ENCODE measurements at places on chromosomes 12 and 14.

- DNase-seq = no peak
These were observed 33.1 kb downstream of the MAP3K9 start for GRCh38 chr14:70776197-70776596.

DNA sequence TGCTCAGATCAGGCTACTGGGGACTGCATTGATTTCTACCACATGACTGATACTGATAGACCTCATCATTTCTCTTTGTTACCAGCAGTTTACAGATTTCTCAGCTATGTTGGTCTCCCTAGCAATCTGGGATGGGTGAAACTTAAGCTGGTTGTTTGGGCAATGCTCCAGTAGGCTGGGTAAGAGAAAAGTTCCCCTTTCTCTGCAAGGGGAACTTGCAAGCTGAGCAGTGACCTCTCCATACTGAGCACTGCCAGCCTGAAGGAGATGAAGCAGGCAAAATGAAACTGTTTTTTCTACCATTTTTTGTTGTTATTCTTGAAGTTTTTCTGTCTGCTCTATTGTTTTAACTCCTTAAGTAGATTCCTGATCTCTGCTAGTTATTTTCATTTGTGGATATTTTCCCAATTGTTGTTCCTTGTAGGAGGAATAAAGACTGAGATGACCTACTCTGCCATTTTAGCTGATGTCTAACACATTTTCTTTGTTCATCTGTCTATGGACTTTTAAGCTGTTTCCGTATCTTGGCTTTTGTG, 1.3 kb upstream of the OR4M1 start:
- no peak for DNase-seq

DNA sequence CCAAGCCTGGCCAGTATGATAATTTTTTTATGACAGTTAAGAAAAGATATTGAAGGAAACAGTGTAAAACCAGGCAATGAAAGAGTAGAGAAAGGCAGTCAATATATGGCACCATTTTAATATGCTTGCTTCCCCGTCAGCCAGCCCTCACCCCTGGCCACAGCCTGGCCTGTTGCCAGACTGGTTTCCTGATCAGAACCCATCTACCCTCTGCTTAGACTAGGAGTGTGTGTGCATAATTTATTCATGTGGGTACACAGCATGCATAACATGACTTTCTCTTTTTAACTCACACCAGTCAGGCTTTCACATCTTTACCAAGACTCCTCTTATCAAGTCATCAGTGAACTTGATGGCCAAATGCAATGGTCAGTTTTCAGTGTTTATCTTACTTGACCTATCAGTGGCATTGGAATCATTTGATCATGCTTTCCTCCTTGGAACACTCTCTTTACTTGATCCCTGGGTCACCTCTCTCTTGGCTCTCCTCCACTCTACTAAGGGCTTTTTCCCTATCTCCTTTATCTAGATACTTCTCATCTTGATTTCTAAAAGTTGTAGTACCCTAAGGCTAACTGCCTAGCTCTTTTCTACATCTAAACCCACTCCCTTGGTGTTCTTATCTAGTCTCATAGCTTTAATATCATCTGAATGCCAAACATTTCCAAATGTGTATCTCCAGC, 10.0 kb upstream of the GPR19 start:
- no peak for DNase-seq

DNA sequence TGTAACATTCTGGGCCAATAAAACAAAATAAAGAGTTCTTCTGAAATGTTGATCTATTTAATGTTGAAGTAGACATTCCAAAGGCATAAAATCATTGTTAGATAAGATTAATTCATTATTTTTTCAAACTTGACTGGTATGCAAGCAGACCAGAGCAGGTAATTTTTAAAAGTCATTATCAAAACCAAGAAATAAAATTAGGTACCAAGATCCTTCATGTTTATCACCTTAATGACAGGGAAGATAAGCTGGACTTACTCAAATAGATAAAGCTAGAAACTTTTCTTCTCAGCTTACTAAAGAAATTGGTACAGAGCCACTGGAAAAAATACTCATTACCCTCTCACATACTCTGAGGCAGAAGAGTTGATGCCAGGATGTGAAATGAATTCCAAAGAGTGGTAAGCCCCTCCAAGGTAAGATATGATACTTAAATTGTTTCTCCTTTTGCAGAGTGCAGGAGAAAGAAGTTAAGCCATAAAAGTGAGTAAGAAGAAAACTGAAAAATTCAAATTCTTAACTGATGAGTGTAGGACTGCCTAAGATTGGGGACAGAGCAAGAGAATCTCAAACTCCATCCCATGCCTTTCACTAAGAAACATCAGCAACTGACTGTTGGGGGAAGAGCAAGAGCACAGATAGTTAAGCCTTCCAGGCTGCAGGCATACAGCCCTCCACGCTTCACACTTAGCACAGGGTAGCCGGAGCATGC, 111.9 kb downstream of the SLC41A2 start:
- no peak for DNase-seq

DNA sequence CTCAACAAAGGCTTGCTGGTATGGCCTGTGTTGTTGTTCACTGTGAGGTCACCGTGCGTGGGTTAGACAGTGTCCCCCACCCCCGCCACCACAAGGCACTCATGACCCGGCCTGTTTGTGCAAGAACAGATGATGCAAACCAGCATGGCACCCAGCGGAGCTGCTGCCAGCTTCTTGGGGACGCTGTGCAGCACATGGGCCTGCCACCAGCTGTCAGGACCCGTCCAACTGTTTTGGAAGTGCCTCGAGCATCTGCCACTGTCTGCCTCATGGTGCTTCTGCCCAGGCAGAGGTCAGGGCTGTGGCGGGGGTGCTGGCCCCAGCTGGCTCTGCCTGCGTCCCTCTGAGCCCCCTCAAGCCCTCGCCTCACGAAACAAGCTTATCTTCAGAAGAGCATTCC, 1.5 kb downstream of the ASB2 start:
- DNase-seq = no peak

GRCh38 chr14:105426416-105427130, 6.9 kb downstream of the MTA1 start:
- no peak for DNase-seq

- no peak for DNase-seq
These were observed 67.1 kb downstream of the DERA start for GRCh38 chr12:15977999-15978951.

Data from stimulated activated CD4-positive, alpha-beta T cell treated with anti-CD3 and anti-CD28 coated beads, Interleukin-4, amount 100 ng/mL, for 48 hours (primary cell).